ENCODE measurements at places on chromosomes 7 and 10. TPM values are rescaled to one million over a fixed set of nuclear protein-coding genes. Genes with fewer than 3 reads are reported as not detected.
A peak's percentile ranks its signal among the peaks of the same experiment; 100 is the strongest.

The CCDC172 gene
- not detected for total RNA-seq

DNA sequence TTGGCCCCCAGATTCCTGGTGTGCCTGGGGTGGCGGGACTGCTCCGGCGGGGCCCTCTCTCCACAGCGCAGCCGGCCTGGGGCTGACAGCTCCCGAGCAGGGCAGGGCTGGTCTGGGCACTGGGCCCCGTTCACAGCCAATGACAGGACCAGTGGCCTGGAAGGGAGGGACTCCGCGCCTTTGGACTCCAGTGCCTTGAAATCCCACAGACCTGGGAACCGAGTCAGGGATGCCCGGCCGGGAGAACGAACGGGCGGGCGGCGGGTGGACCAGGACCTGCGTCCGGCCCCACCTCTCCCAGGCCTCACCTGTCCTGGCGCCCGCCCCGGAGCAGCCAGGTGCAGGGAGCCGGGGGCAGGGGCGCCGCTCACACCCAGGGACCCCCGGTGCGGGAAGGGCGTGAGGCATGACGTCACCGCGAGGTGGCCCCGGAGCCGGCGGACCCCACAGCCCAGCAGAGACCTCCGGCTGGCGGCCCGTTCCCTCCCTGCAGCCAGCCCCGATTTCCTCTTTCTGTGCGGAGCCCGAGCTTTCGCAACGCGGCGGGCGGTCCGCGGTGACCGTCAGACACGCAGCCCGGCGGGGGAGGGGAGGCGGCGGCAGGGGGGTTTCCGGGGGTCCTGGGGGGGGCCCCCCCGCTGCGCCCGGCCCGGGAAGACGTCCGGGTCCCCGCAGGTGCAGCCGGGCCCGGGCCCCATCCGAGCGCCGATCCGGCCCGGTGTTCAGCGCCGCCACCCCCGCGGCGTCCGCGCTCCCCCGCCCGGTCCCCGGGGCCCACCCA, 743 bp downstream of the ADAP1 start:
- H3K36me3 ChIP-seq, result peaks cover 90% of the 10 kb centered on the region
- H3K27ac ChIP-seq, result peak overlapping the region; percentile 97
- H3K4me1 ChIP-seq, result peaks cover 35% of the 10 kb centered on the region
- peak; percentile 83 for DNase-seq
- H3K4me3 ChIP-seq, result peak overlapping the region; percentile 65
- no peaks in the 10 kb centered on the region for H3K27me3 ChIP-seq

GRCh38 chr7:77757589-77757988, 40.6 kb downstream of the TMEM60 start:
- DNase-seq, result no peak
- no peak overlapping the region for H3K27ac ChIP-seq
- no peaks in the 10 kb centered on the region for H3K27me3 ChIP-seq

DNA sequence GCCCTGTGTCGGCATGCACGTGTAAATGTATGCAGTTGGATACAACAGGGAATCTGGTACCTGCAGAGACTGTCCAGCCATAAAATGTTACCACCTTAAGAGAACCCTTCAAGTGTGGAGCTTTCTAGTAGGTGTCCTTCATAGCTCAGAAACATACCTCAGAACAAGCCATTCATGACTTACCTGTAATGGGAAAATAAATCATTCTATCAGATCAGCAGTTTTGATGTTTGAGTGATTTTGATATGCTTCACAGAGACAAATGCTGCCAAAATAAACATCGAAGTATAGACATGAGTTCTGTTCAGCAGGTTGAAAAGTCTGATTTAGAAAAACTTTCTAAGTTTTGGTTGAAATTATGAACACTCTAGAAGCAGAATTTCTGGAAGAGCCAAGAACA, 33.5 kb upstream of the UMAD1 start:
- no peak overlapping the region for H3K4me3 ChIP-seq
- no peaks in the 10 kb centered on the region for H3K4me1 ChIP-seq
- H3K27ac ChIP-seq, result no peak overlapping the region
- no peaks in the 10 kb centered on the region for H3K36me3 ChIP-seq

DNA sequence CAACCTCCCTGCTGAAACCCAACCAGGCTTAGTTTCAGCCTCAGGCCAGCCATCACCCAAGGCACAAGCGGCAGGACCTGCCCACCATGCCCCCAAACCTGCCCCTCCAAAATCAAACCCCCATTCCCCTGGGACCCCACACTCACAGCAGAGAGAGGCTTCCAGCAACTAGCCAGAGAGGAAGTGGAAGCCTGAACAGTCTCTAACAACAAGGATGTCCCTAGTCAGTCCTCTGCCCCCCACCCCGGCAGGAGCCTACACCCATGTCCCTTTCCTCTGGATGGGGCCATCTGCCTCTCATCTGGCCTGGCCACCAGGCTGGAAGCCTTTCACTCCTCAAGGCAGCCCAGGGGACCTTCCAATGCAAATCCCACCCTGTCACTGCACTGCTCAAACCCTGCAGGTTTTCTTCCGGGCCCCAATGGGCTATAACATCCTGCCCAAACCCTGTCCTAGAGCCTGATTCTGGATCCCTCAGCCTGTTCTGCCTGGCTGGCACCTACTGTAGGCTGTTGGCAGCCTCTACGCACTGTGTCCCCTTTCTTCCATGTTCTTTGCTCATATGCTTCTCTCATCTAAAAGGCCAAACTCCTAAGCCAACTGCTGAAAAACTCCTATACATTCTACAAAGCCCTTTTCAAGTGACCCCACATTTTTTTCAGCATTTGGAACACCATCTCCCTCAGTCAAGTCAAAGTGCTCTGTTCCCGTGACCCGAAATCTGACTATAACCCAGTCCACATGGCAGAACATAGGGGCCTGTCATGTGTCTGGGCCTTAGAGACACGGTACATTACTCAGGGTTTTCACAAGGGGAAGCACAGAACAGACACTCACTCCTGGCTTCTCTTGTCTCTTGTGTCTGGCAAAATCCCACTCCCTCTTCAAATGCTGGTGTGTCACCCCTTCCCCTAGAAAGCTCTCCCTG, 253.3 kb downstream of the TNS3 start:
- peak overlapping the region; percentile 26 for H3K27ac ChIP-seq
- H3K4me3 ChIP-seq, result peak overlapping the region; percentile 44
- peaks cover 8% of the 10 kb centered on the region for H3K36me3 ChIP-seq
- H3K4me1 ChIP-seq, result peaks cover 22% of the 10 kb centered on the region
- DNase-seq, result no peak
- no peaks in the 10 kb centered on the region for H3K27me3 ChIP-seq

Measured in Calu3 (cell line).